ENCODE measurements at places on chromosomes 11 and 22.

GRCh38 chr11:66639066-66639813 is 737 bp downstream of the RBM4 start:
- peak overlapping the region; percentile 90 for H3K27ac ChIP-seq
- H3K4me1 ChIP-seq: peaks cover 66% of the 10 kb centered on the region
- DNase-seq: peak; percentile 20
- H3K4me3 ChIP-seq: peak overlapping the region; percentile 60
- H3K36me3 ChIP-seq: no peaks in the 10 kb centered on the region
- H3K27me3 ChIP-seq: no peaks in the 10 kb centered on the region

GRCh38 chr11:17921659-17922415 is 91.0 kb downstream of the SERGEF start:
- no peak for DNase-seq
- no peak overlapping the region for H3K4me3 ChIP-seq
- no peak overlapping the region for H3K27ac ChIP-seq
- no peaks in the 10 kb centered on the region for H3K4me1 ChIP-seq

DNA sequence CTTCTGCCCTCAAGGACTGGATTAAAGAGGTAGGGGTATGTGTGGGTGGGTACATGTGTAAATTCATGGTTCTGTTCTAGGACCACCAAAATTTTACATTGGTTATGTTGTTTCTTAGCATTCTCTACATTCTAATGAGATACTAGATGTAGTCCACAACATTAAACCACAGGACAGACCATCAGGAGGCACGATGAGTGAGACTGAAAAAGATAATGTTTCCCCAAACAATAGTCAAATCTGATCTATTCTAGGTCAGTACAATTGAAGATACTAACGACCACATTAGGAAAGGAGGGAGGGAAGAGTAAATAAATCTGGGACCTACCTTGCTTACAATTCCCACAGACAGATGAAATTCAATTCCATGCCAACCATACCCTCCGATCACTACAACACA is 42.2 kb downstream of the MRTFA start:
- H3K4me1 ChIP-seq: peaks cover 62% of the 10 kb centered on the region
- no peaks in the 10 kb centered on the region for H3K27me3 ChIP-seq
- no peaks in the 10 kb centered on the region for H3K36me3 ChIP-seq
- no peak for DNase-seq
- no peak overlapping the region for H3K4me3 ChIP-seq
- H3K27ac ChIP-seq: no peak overlapping the region

DNA sequence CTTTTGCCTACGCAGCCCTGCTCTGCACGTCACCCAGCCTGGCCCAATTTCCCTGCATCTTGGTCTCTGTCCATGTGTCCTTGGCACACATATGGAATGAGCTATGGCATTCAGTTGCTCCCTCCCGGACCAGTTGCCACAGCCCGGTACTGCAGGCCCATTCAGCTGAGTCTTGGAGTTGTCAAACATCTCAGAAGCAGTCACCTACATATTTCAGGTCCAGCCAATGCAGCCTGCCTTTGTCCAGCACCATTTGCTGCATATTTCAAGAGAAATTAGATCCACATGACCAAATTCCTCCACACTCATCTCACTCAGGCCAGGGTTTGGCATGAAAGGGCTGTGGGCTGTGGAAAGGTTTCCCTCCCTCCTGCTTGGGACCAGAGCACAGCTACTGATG is 76.8 kb downstream of the MN1 start:
- no peak overlapping the region for H3K4me3 ChIP-seq
- no peaks in the 10 kb centered on the region for H3K27me3 ChIP-seq
- no peak overlapping the region for H3K27ac ChIP-seq
- H3K4me1 ChIP-seq: no peaks in the 10 kb centered on the region
- DNase-seq: no peak
- no peaks in the 10 kb centered on the region for H3K36me3 ChIP-seq

DNA sequence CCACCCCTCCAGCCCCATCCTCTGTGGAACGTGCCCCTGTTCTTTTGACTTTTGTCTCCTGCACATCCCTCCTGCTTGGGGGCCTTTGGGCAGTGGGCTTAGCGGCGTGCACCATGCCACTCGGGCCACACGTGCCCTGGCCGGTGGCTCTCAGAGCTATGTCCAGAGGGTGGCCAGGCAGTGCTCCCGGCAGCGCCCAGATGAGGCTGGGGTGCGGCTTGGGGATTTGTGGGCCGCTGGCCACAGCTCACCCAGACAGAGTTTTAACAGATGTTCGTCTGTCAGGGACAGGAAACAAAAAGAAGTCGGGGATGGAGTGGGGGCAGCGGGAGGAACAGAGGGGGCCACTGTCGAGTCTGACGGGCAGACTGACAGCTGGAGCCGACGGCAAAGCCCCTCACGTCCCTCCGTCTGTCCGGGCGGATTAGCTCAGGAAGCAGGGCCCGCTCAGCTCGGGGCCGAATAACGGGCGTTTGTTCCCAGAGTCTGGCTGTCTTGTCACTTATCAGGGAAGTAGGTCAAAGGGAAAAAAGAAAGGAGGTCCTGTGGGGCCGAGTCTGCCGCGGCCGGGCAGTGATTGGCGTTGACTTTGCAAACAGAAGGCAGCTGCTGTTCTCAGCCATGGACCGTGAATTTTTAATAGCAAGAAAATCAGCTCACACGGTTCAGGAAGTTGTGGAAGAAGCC is 61.6 kb downstream of the LRP5 start:
- peak overlapping the region; percentile 25 for H3K4me3 ChIP-seq
- peaks cover 63% of the 10 kb centered on the region for H3K4me1 ChIP-seq
- peak; percentile 58 for DNase-seq
- H3K27me3 ChIP-seq: no peaks in the 10 kb centered on the region
- no peaks in the 10 kb centered on the region for H3K36me3 ChIP-seq

- H3K4me1 ChIP-seq: no peaks in the 10 kb centered on the region
- H3K36me3 ChIP-seq: no peaks in the 10 kb centered on the region
- H3K27ac ChIP-seq: no peak overlapping the region
- no peak for DNase-seq
- H3K27me3 ChIP-seq: no peaks in the 10 kb centered on the region
- H3K4me3 ChIP-seq: no peak overlapping the region
Observed at GRCh38 chr11:75697906-75698581, 19.6 kb upstream of the MOGAT2 start.

GRCh38 chr11:43515090-43515489 is 156.4 kb downstream of the TTC17 start:
- no peak for DNase-seq
- H3K4me3 ChIP-seq: no peak overlapping the region
- no peaks in the 10 kb centered on the region for H3K36me3 ChIP-seq
- H3K27ac ChIP-seq: no peak overlapping the region
- no peaks in the 10 kb centered on the region for H3K27me3 ChIP-seq

DNA sequence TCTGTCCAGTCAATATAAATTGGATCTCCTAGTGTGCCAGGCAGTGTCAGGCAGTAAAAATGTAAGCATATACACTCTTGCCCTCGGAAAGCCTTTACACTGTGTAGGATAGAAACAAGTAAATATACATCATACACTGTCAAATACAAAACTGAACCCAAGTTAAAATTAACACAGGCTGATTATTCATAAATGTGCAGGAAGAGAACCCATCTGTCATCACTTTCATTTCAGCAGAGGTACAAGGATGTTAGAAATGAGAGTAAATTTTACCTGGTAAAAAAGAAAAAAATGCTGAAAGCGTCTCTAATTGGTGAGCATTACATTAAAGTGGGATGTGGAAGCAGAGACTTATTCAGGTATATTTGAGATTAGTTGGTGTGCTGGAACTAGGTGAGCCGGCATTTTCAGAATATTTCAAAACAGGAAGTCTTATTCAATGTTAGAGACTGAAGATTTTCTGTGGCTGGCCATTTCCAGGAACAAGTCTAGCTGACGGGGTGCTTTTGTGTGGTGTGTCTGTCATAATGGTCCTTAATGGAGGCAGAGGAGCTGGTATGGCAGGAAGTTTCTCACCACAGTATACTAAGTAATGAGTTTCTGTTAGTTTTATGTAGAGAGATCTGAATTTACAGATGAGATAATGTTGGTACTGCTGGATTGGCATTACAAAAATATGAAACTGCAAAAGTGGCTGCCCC is 192.6 kb downstream of the CASP12 start:
- no peaks in the 10 kb centered on the region for H3K27me3 ChIP-seq
- H3K4me1 ChIP-seq: no peaks in the 10 kb centered on the region
- peak; percentile 37 for DNase-seq

DNA sequence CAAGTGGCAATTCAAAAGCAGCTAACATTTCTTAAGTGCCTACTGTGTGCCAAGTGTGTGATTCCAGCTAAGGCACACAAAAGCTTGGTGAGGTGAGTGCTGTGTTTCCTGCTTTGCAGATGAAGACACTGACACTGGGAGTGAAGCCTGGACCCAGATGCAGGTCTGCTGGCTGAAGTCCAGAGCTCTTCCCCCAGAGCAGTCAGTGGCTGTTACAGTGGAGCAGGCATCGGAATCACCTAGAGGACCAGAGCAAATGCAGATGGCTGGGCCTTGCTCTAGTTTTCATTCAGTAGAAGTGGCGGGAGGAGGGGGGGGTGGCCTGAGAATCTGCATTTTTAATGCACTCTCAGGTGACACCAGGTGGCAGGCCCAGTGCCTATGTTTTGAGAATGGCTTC is 342.3 kb downstream of the CADM1 start:
- no peaks in the 10 kb centered on the region for H3K4me1 ChIP-seq
- H3K36me3 ChIP-seq: no peaks in the 10 kb centered on the region
- no peak overlapping the region for H3K4me3 ChIP-seq
- H3K27ac ChIP-seq: no peak overlapping the region
- peaks cover 9% of the 10 kb centered on the region for H3K27me3 ChIP-seq
- DNase-seq: no peak

GRCh38 chr22:39361496-39361895 is 11.7 kb downstream of the SYNGR1 start:
- H3K27me3 ChIP-seq: no peaks in the 10 kb centered on the region
- H3K27ac ChIP-seq: no peak overlapping the region
- H3K36me3 ChIP-seq: no peaks in the 10 kb centered on the region
- DNase-seq: no peak
- no peaks in the 10 kb centered on the region for H3K4me1 ChIP-seq
- no peak overlapping the region for H3K4me3 ChIP-seq

DNA sequence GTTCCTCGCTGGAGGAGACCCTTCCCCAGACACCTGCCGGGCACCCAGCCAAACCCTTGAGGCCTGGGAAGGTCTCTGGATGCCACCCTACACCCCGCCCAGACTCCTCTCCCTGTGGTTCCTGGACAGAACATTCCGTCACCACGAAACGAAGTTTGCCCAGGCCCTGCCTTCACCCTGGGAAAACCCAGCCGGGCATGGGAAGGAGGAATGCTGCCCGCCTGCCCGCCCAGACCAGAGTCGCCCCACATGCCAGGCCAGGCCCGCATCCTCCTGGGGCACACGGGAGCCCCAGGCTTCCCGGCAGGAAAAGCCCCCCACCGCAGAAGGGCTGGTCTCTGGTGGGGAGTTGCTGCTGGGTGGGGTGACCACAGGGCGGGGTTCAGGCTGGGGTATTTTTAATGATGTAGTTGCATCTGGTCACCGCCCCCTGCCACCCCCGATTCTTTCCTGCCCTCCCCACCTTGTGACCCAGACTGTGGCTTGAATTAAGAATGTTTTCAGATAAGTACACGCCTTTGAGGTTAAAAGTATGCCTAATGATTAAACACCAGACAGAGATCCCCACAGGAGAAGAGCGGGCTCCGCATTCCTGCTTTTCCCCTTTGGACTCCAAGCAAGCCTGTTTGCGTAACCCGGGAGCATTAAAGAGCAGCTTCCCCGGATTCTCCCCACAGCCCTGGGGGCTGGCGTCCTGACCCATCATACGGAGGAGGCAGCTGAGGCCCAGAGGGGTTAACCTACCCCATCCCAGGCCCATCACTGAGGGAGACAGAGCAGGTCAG is 44.6 kb upstream of the PPARA start:
- peak; percentile 69 for DNase-seq
- H3K27me3 ChIP-seq: no peaks in the 10 kb centered on the region
- peak overlapping the region; percentile 77 for H3K27ac ChIP-seq
- no peak overlapping the region for H3K4me3 ChIP-seq
- H3K4me1 ChIP-seq: peaks cover 54% of the 10 kb centered on the region

DNA sequence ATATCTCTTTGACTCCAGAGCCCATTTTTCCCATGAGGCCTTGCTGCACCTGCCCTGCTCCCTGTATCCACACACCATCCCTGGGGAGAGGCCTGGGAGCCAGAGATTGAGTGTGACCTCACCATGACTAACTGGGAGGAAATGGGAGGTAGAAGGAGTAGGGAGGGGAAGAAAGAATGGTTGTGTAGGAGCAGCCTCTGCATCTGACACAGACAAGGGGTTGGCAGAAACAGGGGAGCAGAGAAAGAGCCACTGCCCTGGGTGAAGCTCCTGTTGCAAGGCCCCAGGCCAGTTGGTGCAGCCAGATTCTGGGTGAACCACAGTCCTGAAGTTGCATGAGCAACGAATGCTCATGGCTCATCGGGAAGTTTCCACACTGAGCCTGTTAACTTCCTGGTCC is 32.4 kb downstream of the POU2F3 start:
- H3K27ac ChIP-seq: no peak overlapping the region
- peaks cover 18% of the 10 kb centered on the region for H3K27me3 ChIP-seq
- H3K4me1 ChIP-seq: no peaks in the 10 kb centered on the region
- no peaks in the 10 kb centered on the region for H3K36me3 ChIP-seq

- DNase-seq: no peak
- H3K27ac ChIP-seq: no peak overlapping the region
- peaks cover 10% of the 10 kb centered on the region for H3K36me3 ChIP-seq
Observed at GRCh38 chr11:13352711-13353110, 75.1 kb downstream of the BMAL1 start.

DNA sequence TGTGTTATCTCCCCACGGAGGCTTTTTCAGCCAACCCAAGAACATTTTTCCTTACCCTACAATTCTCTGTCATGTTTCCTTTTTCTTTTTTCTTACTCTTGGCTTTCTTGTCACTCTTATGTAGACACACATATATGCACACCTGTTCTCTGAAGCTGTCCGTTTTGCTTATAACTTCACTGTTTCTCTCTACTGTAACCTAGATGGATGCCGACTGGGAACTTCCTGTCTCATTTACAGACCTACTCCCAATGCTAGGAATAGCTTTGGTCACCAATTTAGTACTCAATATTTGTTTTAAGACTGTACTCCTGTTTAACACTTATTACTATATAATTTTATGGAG is 9.9 kb upstream of the CASP12 start:
- H3K4me1 ChIP-seq: no peaks in the 10 kb centered on the region
- H3K36me3 ChIP-seq: no peaks in the 10 kb centered on the region
- H3K27me3 ChIP-seq: no peaks in the 10 kb centered on the region
- DNase-seq: no peak

- no peak overlapping the region for H3K4me3 ChIP-seq
- H3K36me3 ChIP-seq: no peaks in the 10 kb centered on the region
- peaks cover 7% of the 10 kb centered on the region for H3K4me1 ChIP-seq
- DNase-seq: peak; percentile 33
Observed at GRCh38 chr11:1231396-1232020, 8.6 kb downstream of the MUC5B start.

DNA sequence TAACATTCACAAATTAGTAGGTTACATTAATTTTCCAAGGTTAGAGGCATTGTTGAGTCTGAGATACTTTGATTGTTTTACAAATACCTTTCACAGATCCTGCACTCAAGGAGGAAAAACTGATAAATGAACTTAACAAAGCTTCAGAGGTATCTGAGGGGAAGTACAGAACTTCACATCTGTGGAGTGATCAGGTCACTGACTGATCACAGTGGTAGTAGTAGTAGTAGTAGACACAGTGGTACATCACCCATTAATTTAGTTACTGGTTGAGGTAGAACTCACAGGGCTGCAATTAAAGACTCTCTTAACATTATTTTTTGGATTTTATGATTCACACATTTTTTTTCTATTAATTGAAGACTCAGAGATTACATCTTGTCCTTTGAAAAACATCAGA is 56.7 kb downstream of the DCUN1D5 start:
- DNase-seq: no peak
- no peak overlapping the region for H3K4me3 ChIP-seq
- H3K27me3 ChIP-seq: no peaks in the 10 kb centered on the region
